ENCODE measurements at places on chromosomes 12 and 14.

DNA sequence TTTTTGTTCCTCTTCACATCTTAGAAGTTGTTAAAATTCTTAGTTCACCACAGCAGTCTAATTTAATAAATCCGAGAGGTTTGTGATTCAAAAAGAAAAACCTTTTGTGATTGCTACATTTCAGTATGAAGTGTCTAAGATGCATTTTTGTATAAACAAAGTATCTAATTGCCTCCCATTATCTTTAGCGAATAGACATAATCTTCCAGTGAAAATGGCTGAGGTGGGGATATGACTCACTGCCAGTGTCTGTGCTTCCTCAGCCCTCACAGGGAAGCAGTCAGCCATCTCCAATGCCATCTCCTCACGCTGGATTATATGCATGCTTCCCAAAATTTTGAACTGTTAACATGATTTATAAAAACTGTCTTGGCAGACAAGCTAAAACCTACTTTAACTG, 7.6 kb downstream of the GCH1 start:
- no peak for DNase-seq

DNA sequence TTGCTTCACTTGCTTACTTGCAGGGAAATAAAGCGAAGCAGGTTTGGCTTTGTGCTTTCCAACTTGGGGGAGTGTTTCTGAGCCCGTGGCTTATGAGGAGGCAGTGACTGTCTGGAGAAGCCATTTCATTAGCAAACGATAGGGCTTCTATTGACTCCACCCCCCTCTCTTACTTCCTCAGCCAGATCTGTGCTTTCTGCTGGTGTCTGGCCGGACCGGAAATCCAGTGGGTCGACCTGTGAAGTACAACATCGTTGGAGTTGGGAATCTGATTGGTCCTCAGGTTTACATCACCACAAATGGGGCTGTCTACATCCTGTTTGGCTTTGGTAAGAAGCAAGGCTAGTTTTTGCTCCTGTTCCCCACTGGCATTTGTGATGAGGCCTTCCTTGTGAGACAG, 22.3 kb downstream of the FAM234B start:
- no peak for DNase-seq

DNA sequence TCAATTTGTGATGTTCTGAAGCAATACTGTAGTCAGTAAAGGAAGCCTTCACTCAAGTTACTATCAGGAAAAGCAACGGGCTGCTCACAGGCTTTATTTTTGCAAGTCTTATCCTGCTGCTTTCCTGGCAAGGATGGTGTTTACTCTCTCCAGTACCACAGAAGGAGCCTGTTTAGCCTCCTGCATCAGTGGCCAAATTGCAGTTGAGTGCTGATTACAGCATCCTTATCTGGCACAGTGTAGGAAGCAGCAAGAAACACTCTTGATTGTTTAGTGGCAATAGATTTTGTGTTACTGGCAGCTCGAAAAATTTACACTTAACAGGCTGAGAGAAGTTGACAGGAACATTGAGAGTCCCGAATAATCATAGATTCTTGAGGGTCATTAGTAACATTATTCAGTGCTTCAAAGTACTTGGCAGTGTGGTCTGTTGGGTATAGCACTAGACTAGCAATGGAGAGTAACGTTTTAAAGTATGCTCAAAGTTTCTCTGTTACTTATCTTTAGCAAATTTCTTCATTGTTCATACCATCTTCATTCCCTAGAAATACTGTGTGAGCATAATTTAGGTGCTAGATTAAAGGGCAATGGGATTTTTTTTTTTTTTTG, 11.7 kb downstream of the TULP3 start:
- no peak for DNase-seq

DNA sequence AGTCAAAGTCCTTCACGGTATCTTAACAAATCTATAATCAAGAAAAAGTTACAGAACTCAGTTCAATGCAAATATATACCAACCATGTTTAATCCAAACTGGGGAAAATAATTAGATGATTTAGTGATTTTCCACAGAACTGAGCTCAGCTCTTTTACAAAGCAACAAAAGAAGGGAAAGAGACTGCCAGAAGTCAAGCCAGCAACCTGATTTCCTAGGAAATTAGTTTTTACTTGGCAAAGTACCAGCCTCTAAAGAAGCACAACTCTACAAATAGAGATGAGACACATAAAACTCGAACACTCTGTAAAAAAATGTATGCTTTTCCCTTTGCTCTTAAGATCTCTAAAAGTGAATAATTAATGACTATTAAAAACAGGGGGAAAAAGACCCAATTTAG, 19.4 kb downstream of the NUMB start:
- DNase-seq = no peak

GRCh38 chr12:9708853-9709252, 24.0 kb downstream of the CLECL1 start:
- DNase-seq = no peak

DNA sequence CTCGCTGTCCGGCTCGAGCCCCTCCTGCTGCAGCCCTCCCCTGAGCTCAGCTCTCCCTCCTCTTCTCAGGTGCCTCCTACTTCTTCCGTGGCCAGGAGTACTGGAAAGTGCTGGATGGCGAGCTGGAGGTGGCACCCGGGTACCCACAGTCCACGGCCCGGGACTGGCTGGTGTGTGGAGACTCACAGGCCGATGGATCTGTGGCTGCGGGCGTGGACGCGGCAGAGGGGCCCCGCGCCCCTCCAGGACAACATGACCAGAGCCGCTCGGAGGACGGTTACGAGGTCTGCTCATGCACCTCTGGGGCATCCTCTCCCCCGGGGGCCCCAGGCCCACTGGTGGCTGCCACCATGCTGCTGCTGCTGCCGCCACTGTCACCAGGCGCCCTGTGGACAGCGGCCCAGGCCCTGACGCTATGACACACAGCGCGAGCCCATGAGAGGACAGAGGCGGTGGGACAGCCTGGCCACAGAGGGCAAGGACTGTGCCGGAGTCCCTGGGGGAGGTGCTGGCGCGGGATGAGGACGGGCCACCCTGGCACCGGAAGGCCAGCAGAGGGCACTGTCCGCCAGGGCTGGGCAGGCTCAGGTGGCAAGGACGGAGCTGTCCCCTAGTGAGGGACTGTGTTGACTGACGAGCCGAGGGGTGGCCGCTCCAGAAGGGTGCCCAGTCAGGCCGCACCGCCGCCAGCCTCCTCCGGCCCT, 22.8 kb downstream of the MMP17 start:
- no peak for DNase-seq

- DNase-seq = no peak
Observed at GRCh38 chr12:13141686-13142085, 38.2 kb upstream of the GSG1 start.

- DNase-seq = no peak
Observed at GRCh38 chr12:43921666-43922337, 85.9 kb downstream of the TMEM117 start.
